ENCODE measurements at places on chromosomes 5 and 9.
A peak's percentile ranks its signal among the peaks of the same experiment; 100 is the strongest.

DNA sequence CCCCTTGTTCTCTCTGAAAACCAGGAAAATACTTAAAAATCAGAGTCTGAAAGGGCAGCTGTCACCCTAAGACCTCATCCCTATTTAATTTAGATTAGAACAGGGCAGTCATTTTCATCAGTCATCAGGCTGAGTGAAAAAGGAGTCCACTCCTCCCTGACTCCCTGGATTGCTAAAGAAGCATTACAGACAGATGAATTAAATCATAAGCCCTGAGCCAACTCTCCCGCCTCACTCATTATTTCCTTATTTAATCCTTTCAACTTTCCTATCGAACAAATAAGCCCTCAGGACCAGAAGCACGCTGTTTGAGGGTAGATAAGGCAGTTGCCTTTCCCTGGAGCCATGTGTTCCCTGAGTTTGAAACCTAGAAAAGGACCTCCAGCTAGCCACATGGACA is 201.9 kb upstream of the ANKRD55 start:
- no peak for DNase-seq

DNA sequence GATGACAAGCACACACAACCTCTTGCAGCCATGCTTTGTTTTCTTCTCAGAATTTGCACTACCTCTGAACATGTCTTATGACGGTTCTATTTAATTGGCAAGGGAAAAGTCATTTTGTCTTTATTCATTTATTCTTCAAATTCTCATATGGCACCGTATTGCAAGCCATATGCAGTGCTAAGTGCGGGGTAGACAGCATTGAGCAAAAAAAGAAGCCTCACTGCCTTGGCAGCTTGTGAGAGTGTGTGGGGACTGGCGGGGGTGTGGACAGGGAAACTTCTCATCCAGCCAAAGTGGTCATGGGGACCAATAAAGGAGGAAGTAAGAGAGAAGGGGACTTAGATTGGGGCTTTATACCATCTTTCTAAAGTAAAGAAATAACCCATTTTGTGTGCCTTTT is 160.0 kb downstream of the CDH12 start:
- no peak for DNase-seq

- DNase-seq = no peak
Measured at GRCh38 chr9:77830618-77831285, 182.6 kb upstream of the GNA14 start.

DNA sequence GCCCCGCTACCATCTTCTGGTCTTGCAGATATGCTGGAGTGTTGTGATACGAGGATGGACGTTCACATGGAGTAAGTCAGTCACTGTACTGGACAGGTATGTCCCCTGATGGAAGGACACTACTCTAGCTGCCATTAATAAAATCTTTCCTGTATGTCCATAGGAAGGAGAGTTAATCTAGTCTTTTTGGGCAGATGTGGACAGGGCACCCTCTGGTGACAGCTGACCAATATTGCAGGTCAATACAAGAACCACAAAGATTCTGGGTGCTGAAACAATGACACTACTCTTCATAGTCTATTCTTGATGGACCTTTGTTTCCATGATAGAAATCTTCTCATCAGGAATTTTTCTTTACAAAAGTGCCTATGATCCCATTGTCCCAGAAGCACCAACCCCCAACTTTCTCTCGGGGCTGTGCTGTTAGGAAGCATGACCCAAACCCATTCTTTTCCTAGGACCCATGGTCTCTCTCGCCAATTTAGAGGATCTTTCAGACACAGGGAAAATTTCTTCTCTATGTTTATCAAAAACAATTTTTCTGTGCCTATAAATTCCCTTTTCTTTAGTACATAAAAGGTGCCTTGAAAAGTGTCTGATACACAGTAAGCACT is 376.9 kb downstream of the DTWD2 start:
- peak; percentile 4 for DNase-seq

GRCh38 chr9:122075135-122076030 is 17.7 kb downstream of the TTLL11 start:
- DNase-seq = no peak

GRCh38 chr9:105632807-105633206 is 29.4 kb upstream of the TAL2 start:
- DNase-seq = no peak

GRCh38 chr5:14394365-14394764 is 187.2 kb upstream of the OTULINL start:
- DNase-seq = no peak

GRCh38 chr5:158606233-158606632 is 493.5 kb downstream of the EBF1 start:
- no peak for DNase-seq

- DNase-seq = no peak
Measured at GRCh38 chr9:26786564-26786963, 106.0 kb downstream of the CAAP1 start.

DNA sequence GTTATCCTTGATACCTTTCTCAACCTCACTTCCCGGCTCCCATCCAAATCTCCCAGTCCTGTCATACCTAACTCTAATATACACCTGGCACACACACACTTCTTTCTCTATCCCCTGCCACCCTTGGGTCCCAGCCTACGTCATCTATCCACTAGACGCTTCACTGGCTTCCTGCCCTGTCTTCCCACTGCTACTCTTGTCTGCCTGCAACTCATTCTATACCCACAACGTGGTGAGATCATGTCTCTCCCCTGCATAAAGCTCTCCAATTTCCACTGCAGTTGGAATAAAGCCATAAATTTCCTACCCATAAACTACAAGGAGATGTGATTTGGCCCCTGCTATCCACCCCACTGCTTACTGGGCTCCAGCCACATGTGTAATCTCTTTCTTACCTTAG is 93.5 kb downstream of the JMY start:
- no peak for DNase-seq
